ENCODE measurements at places on chromosomes 12 and 14.

- DNase-seq, result no peak
Observed at GRCh38 chr14:89056394-89056793, 231.9 kb downstream of the TTC8 start.

GRCh38 chr12:132222096-132222807, 78.0 kb downstream of the NOC4L start:
- DNase-seq, result peak; percentile 53

- DNase-seq, result no peak
Observed at GRCh38 chr12:3137814-3138445, 60.8 kb downstream of the TSPAN9 start.

GRCh38 chr14:71414631-71415403, 507.6 kb downstream of the PCNX1 start:
- DNase-seq, result no peak

DNA sequence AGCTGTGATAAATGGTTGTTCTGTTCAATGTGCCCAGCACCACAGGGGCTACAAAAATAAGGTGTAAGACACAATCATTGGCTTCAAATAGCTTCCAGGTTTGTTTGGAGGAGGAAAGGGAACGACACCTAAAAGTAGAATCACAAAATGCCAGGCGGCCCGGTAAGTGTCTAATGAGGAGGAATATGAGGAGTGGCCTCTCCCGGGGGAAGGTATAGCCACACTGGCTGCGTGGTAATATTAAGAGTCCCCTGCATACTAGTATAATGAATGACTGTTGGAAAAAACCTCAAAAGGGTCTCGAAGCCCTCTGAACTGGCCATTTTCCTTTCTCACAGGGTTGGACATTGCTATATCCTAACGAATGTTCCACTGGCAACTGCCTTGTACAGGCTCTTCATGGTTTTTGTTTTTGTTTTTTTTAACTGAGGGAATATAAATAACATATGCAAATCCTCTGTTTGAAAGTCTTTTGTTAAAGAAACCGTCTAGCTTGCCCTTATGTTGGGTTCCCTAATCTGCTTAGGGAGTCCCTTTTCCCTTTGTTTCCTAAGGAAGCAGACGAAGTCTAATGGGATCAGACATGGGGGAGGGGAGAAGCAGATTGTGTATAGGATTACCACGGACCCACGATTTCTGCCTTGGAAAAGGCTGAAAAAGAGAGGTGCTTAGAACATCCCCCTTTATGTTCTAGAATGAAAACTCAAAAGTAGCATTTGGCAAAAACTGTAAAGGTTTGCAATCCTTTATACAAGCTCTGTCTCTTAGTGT, 4.2 kb downstream of the CCDC60 start:
- no peak for DNase-seq

DNA sequence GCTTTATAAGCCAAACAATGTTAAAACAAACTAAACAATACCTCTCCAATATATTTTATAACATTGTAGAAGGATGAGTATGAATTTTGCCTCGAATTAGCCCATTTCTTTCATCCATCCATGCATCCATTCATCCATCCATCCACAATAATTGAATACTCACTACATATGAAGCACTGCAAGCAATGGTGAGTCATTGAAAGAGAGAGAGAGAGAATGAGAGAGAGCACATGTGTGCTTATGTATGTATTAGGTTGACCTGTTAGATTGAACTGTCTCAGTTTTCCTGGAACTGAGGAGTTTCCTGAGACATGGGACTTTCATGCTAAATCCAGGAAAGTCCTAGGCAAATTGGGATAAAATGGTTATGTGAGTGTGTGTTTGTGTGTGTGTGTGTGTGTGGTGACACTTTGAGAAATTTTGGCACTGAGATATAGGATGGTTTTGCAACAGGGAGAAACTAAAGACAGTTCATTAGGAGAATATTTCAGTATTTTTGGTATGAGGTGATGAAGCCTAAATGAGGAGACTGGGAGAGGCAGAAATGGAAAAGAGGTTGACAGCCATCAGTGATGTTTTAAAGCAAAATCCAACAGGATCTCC, 98.4 kb downstream of the C12orf75 start:
- DNase-seq, result no peak

Measured in naive thymus-derived CD8-positive, alpha-beta T cell (primary cell).